ENCODE measurements at places on chromosomes 4 and X.

DNA sequence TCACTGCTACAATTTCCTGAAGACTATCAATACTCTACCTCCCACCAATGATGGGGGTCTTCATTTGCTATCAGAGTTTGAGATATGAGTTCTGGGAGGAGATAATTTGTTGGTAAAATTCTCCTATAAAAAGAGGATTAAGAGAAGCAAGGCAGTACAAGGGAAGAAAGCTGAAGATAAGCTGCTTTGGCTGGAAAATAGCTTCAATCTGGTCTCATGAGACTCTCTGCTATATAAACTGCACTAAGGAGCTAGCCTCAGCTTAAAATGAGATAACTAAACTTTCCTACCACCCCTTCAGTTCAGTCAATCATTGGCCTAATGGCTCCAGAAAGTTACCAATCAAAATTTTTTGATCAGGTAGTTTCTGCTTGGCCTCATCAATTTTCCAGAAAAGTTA, 2105.0 kb downstream of the ARAP2 start:
- DNase-seq, result peak; percentile 84

DNA sequence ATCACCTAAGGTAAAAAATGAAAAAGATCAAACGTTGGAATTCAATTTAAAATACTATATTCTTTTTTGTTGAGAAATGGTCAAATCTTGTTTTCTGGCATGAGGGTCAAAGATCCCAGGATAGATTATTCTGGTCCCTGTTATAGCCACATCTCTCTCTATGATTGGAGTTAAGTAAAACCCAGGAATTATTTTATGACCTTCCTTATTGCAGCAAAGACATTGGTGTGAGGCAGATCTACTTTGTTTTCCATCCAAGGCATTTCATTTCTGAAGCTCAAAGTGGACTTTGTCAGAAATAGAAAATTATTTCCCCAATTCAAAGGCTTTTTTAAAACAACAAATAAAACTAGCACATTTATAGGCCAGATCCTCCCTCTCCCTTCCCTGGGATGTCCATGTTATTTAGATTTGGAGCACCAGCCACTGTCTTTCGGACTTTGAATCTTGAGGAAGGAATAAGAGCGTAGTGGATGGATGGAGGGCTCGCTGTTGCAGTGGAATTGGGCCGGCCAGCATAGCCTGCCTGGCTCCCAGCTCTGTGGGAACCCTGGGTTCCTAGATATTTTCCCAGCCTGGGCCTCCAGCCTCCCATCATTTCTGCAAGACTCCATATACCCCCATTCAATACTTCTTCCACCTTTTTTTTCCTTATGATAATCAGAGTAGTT, 45.6 kb upstream of the HAND2 start:
- DNase-seq, result no peak

DNA sequence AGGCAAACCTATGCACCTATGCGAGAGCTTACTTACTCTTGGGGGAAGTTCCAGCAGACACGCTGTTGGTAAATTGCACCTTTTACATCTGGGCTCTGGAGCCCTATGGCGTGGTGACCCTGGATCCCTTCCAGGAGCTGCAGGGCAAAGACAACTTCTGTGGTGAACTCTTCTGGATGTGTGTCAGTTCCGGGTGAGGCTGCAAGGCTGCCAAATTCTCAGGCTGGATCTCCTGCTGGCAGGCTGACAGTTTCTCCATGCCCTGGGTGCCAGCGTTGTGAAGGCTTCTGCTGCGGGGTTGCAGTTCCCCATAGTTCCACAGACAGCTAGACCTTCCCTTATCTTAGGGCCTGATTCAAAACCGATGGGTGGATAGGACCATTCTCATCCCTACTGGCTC, 37.9 kb downstream of the RAP2C start:
- DNase-seq, result no peak

GRCh38 chr4:42313872-42314271, 83.4 kb upstream of the SHISA3 start:
- no peak for DNase-seq

- no peak for DNase-seq
Measured at GRCh38 chr4:88831031-88831430, 133.4 kb upstream of the NAP1L5 start.

DNA sequence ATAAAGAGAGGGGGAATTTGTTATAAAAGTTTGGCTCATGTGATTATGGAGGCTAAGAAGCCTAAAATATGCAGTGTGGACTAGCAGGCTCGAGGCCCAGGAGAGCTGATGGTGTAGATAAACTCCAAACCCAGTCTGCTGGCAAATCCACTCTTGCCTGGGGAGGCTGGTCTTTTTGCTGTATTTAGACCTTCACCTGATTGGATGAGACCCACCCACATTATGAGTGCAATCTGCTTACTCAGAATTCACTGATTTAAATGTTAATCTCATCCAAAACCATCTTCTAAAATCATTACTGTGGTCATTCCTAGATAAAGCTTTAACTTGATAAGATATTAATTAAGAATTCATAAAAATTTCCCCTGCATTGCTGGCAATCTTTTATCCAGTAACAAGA, 473.2 kb downstream of the TMA16 start:
- no peak for DNase-seq

DNA sequence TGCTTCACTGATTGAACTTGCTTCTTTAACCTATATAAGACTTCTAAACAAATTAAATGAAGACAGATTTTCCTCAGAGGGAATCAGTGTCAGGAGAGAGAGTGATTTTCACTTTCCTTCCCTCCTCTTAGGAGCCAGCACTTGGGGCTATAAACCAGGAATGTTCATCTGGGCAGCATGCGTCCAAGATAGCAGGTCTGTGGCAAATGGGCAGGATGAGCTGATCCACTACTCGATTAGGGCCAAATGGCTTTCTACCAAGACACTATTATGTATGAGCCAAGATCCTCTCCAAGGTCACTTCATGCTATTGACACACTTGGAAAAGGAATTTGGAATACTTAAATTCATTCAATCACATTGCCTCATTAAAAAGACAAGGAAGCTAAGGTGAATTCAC, 203.9 kb upstream of the GRID2 start:
- DNase-seq, result no peak

- no peak for DNase-seq
Measured at GRCh38 chr4:53314252-53314651, 51.6 kb downstream of the SCFD2 start.

GRCh38 chr4:111837761-111838160, 307.5 kb upstream of the FAM241A start:
- DNase-seq, result no peak

DNA sequence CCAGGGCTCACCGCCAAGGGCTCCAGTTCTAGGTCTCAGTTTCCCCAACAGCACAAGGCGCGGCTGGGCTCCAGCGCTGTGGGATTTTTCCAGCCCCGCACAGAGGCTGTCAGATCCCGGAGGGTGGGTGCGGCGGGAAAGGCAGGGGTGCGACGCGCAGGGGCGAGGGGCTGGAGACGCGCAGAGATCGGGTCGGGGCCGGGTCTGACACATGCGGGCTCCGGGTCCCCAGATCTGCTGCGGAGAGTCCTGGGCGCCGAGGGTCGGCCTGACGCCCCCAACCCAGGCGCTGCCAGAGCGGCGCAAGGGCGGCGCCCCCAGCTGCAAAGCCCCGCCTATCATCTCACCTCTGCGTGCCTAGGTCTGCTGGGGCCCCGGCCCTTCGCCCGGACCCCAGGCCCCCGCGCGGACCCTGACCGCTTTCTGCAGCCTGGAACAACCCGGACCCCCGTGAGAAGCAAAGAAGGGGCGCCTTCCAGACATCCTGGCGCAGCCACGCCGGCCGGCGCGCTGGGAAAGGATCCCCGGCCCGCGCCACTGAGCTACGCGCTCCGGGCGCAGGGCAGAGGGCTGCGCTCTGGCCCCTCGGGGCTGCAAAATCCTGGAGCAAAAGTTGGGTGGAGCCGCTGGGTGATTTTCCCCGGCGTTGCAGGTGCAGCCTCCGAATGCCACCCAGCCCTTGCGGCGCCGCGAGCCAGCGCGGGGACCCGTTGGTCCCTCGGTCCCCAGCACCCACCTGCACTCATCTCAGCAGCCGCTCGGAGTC, 486 bp downstream of the ABLIM2 start:
- no peak for DNase-seq

- peak; percentile 53 for DNase-seq
Measured at GRCh38 chr4:111963158-111963700, 182.0 kb upstream of the FAM241A start.

DNA sequence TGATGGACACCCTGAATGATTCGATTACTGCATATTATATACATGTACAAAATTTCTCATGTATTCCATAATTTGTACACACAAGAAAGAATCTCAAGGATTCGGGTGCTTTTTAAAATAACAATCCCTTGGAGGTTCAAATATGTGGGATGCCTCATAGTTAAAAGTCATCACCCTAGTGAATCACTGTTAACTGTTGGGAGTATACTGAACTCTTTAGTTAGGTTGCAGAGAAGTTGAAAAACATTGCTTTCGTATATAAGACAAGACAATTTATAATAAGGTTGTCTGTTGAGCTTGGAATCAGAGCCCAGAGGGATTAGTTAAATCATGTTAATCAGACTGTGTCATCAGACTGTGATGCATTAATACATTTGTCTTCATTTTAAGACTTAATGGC, 15.6 kb downstream of the DCK start:
- DNase-seq, result peak; percentile 21

- peak; percentile 88 for DNase-seq
Measured at GRCh38 chr4:107579099-107579498, 140.9 kb downstream of the PAPSS1 start.

GRCh38 chr4:142637614-142638013, 208.5 kb downstream of the INPP4B start:
- no peak for DNase-seq

- no peak for DNase-seq
Measured at GRCh38 chrX:110374559-110374958, 15.9 kb downstream of the RTL9 start.

- DNase-seq, result no peak
Measured at GRCh38 chrX:44474410-44474809, 68.2 kb downstream of the FUNDC1 start.

DNA sequence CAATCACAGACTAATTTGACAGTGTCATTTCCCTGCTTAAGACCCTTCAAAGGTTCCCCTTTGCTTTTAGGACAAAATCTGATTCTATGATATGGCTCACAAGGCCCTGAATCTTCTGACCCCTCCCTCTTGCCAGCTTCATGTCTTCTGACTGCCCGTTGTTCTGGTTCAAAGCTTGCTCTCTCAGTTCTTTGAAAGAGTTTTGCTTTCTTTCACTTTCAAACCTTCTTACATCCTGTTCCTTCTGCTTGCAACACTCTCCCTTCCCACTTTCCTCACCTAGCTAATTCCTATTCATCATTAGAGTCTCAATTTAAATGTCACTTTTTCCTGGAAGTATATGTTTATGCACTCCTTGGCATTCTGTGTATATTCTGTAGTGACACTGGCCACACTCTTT, 299.2 kb downstream of the IDS start:
- no peak for DNase-seq

DNA sequence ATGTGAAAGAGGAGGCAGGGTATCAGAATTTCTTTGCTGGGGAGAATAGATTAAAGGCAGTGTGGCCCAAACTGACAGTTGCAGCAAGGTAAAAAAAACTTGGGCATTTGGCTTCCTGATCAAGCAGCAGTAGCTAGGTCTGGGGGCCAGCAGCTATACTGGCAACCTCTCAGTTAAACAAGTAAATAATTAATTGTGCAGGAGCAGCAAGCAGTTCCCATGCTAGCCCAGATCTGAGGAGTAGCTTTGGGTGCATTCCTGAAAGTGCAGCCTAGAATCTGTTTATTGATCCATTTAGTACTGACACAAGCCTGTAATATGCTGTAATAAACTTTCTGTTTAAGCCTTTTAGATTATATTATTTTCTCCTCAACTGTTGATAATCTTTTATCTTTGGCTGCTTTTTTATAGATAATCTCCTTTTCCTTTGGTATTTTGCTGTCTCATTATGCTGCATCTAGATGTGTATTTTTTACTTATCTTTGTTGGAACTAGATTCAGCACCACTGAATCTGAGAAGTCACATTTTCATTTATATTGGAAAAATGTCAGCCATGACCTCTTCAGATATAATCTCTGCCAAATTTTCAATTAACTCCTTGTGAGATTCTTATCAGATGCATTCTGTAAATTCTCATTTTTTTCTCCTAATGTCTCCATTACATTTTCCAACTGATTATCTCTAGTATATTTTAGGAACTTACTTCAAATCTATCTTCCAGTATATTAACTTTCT, 276.3 kb downstream of the STPG2 start:
- DNase-seq, result no peak

DNA sequence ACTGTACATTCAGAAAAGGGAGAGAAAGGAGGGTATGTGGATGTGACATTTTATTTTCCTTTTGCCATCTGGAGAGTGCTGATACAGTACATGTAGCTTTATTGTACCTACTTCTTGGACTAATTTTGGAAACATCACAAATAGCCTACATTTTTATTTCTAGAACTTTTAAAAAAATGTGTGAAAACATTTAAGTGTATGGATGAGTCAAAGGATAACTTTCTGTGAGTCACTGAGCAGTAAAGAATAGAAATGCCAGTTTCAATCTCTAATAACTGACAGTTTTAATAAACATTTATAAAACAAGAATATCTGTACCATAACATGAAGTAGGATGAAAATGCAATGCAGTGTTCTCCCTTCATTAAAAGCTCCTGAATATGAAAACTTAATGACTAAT, 374.4 kb upstream of the NWD2 start:
- DNase-seq, result no peak

GRCh38 chrX:15860921-15861320, 6.3 kb upstream of the AP1S2 start:
- no peak for DNase-seq

DNA sequence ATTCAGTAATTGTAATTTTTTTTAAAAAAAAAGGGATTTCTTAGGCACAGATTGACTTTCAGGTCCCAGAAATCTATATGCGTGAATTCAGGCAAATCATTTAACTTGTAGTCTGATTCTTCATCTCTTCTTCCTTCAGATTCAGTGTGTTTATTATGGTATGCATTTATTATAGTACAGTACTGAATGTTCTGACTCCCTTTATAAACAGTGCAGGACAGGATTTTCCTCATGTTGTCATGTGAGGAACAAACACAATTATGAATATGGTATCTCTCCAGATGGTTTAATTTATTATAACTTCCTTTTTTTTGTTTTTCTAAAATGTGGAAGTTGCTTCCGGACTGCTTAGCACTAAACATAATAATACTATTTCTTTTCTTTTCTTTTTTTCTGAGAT, 54.2 kb downstream of the RPS3A start:
- no peak for DNase-seq

DNA sequence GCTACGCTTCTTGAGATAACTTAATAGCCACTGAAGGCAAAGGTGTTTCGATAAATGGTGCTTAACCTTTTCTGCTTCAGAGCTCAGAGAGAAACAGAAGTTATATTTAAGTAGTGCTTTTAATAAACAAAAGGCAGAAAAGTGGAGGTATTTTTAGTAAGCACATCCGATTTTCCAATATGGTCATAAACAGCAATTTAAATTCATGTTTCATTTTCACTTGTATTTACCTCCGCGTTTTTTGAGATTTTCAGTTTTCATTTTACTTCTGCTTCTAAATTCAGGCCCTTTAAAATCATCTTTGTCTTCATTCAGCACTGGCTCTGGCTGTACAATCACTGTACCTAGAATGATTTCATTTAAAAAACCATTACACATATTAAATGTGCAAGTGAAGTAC, 92.4 kb downstream of the ATRX start:
- no peak for DNase-seq

GRCh38 chrX:37425370-37425769, 76.2 kb downstream of the PRRG1 start:
- DNase-seq, result no peak

Data from NCI-H82 (cell line).